Ascending aorta (tissue), 2 donors: ENCODE measurements at places on chromosomes 11 and 22.

GRCh38 chr11:120759046-120759445 is 247.5 kb downstream of the GRIK4 start:
- DNase-seq = no peak

GRCh38 chr11:126024123-126024522 is 38.5 kb downstream of the CDON start:
- DNase-seq = no peak

DNA sequence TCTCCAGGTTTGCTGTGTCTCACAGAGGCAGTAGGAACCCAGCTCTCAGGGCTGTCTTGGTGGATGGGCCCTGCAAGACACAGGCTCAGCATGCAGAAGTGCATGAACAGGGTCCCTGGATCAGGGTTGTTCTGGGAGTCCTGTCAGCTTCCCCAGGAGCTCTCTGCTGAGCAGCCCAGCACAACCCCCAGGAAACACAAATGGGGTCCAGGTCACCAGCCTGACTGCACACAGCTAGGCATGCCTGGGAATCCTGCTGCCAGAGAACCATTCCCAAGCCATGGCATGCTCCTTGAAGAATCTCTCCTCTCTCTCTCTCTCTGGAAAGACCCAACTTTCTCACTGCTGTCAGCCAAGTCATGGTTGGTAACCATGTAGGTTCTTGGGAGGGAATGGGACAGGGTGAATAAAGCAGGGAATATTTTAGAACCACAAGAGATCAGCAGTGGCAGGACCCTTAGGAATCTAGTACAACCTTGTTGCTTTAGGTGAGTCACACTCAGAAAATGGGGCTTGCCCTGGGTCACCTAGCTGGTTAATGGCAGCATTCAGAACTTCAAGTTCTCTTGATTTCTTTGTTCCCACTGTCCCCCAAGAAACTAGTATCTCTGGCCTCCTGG is 21.4 kb downstream of the TUB start:
- DNase-seq = no peak

GRCh38 chr11:8709002-8709672 is 26.5 kb downstream of the RPL27A start:
- DNase-seq = peak; percentile 70

DNA sequence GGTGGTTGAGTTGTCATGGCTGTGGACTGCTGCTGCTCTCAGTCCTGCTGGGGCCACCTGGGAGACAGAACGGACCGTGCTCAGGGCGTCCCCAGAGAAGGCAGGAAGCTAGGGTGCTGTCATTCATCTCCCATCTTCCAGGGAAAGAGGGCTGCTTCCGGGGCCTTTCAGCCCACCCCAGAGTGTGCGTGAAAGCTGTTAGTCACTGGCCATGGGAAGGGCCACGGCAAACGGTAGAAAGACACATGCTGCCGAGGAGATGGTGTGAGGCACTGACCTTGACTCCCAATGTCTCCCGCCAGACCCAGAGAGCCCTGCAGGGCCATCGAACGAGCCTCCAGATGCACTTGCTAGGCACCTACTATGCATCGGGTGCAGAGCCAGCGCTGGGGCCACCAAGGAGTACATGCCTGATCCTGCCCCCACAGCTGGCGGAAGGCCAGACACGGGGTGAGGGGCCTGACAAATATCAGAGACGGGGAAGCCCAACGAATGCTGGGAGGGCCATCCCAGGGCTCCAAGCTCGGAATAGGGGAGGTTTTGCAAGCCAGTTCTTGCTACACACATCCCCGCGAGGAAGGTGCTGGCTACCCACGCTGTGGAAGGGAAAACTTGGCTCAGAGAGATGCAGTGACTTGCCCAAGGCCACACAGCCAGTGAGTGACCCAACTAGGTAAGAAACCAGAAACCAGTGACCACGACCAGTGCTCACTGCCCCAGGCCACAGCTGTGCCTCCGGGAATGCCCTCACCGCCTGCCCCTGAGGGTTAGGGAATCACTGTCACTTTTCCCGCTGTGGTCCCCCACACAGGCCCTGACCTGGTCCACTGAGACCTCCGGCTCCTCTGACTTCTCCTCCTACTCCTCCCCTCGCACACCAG is 10.1 kb downstream of the RAC2 start:
- no peak for DNase-seq

- DNase-seq = peak; percentile 72
Measured at GRCh38 chr11:45025716-45026492, 75.2 kb upstream of the TP53I11 start.

DNA sequence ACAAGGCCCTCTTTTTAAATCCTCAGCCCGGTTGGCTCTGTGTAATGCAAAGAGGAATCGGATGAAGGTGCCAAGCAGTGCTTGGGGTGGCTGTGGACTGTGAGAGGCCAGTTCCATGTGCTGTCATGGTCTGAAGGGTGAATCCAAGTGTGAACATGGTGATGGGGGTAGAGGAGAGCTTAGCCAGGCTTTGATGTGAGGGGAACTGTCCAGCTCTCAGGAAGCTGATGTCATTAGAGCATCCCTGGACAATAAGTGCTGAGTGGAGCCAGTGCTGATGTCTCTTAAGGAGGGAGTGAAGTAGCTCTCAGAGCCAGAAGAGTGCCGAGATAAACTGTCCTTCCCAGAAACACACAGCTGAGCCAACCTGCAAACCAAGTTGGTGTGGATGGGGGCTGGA is 53.6 kb downstream of the NAV2 start:
- no peak for DNase-seq

GRCh38 chr11:65713212-65713969 is 1.3 kb downstream of the KAT5 start:
- no peak for DNase-seq

DNA sequence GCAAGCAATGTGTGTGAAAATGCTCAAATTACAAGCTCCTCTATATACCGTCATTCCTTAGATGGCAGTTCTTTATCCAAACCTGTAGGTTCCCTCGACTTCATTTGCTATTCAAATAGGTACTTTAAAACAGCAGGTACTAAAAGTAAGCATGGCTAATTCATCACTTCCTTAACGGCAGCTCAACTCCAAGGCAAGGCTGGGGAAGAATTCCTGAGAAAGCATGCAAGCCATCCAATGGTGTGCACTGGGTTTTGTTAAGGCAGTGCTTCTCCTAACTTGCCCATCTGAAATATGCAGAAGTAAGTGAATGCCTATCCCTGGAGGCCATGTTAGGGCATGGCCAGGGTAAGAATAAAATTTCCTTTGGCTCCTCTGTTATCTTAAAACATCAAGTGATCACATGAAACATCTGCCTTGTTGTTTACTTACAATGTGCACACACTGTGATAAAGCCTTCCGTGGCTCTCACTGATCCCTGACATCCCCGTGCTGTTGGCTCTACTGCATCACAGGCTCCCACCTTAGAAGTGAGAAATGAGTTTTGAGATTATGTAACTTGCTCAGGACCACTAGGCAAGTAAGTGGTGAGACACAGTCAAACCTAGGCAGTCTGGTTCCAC is 52.1 kb downstream of the SMCO4 start:
- DNase-seq = no peak

GRCh38 chr11:123328281-123328867 is 101.7 kb upstream of the GRAMD1B start:
- no peak for DNase-seq

- DNase-seq = no peak
Measured at GRCh38 chr11:34124885-34125668, 19.6 kb downstream of the NAT10 start.
